Mesothelial cell of epicardium (in vitro differentiated cells): ENCODE measurements at places on chromosomes 6 and 20. TPM values are rescaled to one million over a fixed set of nuclear protein-coding genes. Genes with fewer than 3 reads are reported as not detected.
A peak's percentile ranks its signal among the peaks of the same experiment; 100 is the strongest.

ID4 gene
- total RNA-seq, result 114 to 123 TPM (median 115 TPM) in 3 replicates

PNPLA1 gene
- total RNA-seq, result 0.14 TPM in 1 of 3 replicates, not detected in the others

SPO11 gene
- not detected in 3 replicates for total RNA-seq

MYLK2 gene
- 0.27 to 0.49 TPM (median 0.38 TPM) in 3 replicates for total RNA-seq

C6orf141 gene
- 6.0 to 8.2 TPM (median 6.5 TPM) in 3 replicates for total RNA-seq

CENPB gene
- total RNA-seq, result 63.0 to 64.2 TPM (median 63.0 TPM) in 3 replicates

THEMIS gene
- total RNA-seq, result not detected in 3 replicates

RIMS1 gene
- total RNA-seq, result 5.8 to 6.3 TPM (median 6.0 TPM) in 3 replicates

- H3K4me1 ChIP-seq, result no peaks in the 10 kb centered on the region
- H3K27ac ChIP-seq, result no peak overlapping the region
- peaks cover 21% of the 10 kb centered on the region for H3K27me3 ChIP-seq
- H3K36me3 ChIP-seq, result no peaks in the 10 kb centered on the region
Observed at GRCh38 chr20:19598117-19598850, 159.8 kb upstream of the RIN2 start.

GRCh38 chr6:169183233-169183632, 70.4 kb downstream of the THBS2 start:
- no peak overlapping the region for H3K4me3 ChIP-seq
- H3K4me1 ChIP-seq, result peaks cover 8% of the 10 kb centered on the region
- no peak for DNase-seq

GRCh38 chr20:59316911-59317731, 16.7 kb downstream of the EDN3 start:
- DNase-seq, result no peak
- no peak overlapping the region for H3K27ac ChIP-seq
- H3K27me3 ChIP-seq, result peaks cover 3% of the 10 kb centered on the region
- H3K4me3 ChIP-seq, result no peak overlapping the region

DNA sequence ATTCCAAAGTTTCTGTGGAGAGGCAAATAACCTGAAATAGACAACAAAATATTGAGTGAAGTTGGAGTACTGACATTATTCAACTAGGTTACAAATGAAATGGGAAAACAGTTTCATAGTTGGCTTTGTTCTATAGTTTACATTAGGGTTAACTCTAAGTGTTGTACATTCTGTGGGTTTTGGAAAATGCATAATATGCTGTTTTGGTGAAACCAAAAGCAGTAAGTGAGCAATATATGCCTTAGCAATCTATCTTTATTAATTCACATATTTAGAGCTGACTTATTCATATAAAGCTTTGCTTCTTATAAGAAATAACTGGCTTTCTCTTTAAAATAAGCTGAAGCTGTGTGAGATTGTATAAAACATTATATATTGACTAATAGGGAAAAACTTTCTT, 157.5 kb upstream of the AHI1 start:
- DNase-seq, result no peak
- no peaks in the 10 kb centered on the region for H3K27me3 ChIP-seq
- no peak overlapping the region for H3K4me3 ChIP-seq
- no peaks in the 10 kb centered on the region for H3K4me1 ChIP-seq

GRCh38 chr6:157831424-157832249, 8.6 kb downstream of the SNX9 start:
- no peak overlapping the region for H3K4me3 ChIP-seq
- peaks cover 39% of the 10 kb centered on the region for H3K4me1 ChIP-seq

DNA sequence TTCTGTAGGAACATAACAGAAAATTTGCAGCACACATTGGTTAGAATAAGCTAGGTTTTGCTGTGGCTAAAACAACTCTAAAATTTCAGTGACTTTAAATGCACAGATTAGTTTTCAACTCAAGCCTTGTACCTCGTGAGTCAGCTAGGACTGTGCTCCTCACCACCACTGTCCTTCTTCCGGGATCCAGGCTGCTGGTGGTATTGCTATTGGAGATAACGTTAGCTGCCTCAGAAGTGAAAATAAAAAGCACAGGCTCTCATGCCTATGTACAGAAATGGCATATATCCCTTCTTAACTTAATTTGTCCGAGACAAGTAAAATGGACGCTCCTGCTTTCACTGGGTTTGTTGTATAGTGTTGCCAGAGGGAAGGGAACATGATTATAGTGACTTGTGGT, 931.1 kb upstream of the EYS start:
- no peak for DNase-seq
- no peaks in the 10 kb centered on the region for H3K27me3 ChIP-seq
- H3K4me3 ChIP-seq, result no peak overlapping the region
- no peak overlapping the region for H3K27ac ChIP-seq
- H3K4me1 ChIP-seq, result no peaks in the 10 kb centered on the region

- H3K27me3 ChIP-seq, result no peaks in the 10 kb centered on the region
- peak overlapping the region; percentile 95 for H3K27ac ChIP-seq
- peaks cover 27% of the 10 kb centered on the region for H3K4me1 ChIP-seq
- DNase-seq, result no peak
- peak overlapping the region; percentile 75 for H3K4me3 ChIP-seq
Observed at GRCh38 chr20:49187330-49187850, 744 bp downstream of the STAU1 start.

DNA sequence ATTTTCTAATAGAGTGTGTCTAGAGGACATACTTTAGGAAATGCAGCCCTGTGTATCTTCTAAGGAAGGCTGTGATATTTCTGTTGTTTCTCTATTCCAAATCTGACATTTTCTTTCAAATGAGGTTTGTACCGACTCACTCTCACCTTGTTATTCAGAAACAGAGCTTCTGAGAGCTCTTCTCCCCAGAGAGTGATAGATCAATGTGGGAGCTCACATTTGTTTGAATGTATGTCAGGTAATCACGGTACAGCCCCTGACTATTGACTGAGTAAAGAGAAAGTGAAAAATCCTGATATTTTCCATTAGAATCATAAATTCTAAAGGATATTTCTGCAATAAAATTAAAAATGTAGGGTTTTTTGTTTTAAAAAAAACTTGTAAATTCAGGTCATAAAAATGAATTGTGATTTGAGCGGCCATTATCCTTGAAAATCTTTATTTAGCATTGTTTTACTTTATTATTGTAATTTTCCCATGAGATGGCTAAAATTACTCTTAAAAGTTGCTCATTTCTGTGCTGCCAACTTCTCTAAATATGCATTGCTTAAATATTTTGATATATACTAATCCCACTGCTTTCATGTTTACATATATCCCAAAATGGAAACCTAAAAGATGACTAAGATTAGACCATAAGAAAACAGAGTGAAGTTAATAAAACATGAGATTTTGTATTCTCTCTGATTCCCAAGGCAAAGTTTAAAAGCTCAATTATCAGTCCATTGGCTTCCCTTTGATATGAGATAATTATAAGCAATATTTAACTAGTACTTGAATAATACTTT, 1226.8 kb upstream of the CITED2 start:
- no peaks in the 10 kb centered on the region for H3K36me3 ChIP-seq
- no peaks in the 10 kb centered on the region for H3K27me3 ChIP-seq
- DNase-seq, result no peak
- H3K4me1 ChIP-seq, result peaks cover 16% of the 10 kb centered on the region
- no peak overlapping the region for H3K27ac ChIP-seq
- H3K4me3 ChIP-seq, result no peak overlapping the region

DNA sequence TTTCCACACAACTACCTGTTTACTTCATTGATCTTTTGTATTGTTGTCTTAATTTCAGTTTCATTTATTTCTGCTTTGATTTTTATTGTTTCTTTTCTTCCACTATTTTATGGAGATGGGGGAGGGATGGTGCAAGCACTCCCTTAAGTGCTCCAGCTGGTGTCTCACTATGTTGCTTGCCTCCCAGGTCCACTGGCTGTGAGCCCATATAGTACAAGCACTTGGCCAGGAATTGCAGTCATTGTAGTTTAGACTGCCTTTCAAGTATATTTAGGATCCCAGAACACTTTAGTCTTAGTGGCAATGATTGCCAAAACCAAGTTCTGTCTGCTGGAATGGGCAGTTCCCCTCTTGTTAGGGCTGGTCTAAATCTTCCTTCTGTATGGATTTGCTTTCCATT, 34.9 kb upstream of the MAN1A1 start:
- H3K4me1 ChIP-seq, result no peaks in the 10 kb centered on the region
- H3K27ac ChIP-seq, result no peak overlapping the region
- no peak for DNase-seq
- H3K27me3 ChIP-seq, result no peaks in the 10 kb centered on the region

DNA sequence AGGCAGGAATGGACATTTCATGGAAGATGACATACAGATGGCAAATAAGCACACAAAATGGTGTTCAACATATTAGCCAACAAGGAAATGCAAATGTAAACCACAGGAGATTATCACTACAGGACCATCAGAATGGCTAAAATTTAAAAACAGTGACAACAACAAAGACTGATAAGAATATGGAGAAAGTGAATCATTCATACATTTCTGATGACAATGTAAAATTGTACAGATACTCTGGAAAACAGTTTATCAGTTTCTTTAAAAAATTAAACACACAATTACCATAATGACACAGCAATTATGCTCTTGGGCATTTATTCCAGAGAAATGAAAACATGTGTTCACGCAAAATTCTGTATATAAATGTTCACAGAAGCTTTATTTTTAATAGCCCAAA, 105.8 kb upstream of the RUNX2 start:
- H3K4me1 ChIP-seq, result peaks cover 6% of the 10 kb centered on the region
- H3K27ac ChIP-seq, result no peak overlapping the region
- H3K36me3 ChIP-seq, result peaks cover 3% of the 10 kb centered on the region
- no peak for DNase-seq
- no peaks in the 10 kb centered on the region for H3K27me3 ChIP-seq

DNA sequence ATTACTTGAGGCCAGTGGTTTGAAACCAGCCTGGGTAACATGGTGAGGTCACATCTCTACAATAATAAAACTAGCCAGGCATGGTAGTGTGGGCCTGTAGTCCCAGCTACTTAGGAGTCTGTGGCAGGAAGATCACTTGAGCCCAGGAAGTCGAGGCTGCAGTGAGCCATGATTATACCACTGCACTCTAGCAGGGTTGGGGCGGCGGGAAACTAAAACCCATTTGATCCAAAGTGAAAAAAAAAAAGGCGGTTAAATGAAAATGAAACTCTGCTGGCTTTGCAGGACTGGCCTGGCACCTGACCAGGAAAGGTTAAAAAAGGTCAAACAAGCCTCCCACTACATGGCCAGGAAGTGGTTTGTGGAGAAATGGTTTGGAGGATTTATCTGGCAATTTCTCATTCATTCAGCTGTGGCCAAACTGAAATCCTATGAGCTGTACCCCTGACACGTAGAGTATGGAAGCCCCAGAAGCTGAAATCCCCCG, 36.6 kb downstream of the MTRES1 start:
- H3K27ac ChIP-seq, result peak overlapping the region; percentile 21
- H3K27me3 ChIP-seq, result peaks cover 8% of the 10 kb centered on the region

- H3K4me1 ChIP-seq, result peaks cover 7% of the 10 kb centered on the region
- no peak overlapping the region for H3K27ac ChIP-seq
- no peaks in the 10 kb centered on the region for H3K36me3 ChIP-seq
Observed at GRCh38 chr6:25124216-25124715, 154.9 kb upstream of the CARMIL1 start.
